ENCODE measurements at places on chromosomes 16 and 17.

DNA sequence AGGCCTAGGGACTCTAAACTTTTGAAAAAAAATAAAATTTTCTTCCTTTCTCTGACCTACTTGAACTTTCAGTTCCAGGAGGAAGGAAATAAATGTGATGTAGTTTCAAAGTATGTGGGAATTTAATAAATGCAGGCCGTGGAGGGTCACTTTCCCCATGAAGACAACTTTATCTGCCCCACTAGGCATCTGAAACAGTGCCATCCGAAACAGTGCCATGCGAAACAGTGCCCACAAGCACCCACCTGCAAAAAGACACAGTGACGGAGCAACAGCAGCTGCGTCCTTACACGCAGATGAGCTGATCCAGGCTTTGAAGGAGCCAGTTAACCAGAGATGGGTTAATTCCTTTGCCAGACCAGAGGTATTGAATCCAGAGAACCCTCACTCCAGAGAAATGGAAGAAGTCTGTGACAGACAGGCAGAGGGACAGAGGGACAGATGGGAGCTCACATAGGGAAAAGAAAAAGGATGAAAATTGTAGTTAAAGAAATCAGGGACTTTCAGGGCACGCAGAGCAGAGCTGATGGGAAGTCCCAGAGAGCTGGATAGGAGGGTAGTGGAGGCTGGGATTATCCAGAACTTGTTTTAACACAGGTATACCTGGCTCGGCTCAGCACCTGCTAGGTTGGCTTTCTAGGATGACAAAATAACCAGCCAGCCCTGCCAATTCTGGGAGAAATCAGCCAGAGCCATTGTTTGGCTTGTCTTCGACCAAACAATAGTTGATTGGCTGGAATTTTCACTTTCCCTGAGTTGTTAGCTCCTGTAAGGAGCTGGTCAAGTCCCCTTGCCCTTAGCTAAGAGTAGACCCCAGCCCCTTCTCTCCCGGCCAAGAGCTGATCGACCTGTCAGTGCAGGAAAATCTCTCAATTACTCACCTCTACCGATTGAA lies 17.1 kb upstream of the HOXB13 start:
- DNase-seq = no peak

GRCh38 chr16:67241008-67241900 lies 6.0 kb downstream of the FHOD1 start:
- no peak for DNase-seq

DNA sequence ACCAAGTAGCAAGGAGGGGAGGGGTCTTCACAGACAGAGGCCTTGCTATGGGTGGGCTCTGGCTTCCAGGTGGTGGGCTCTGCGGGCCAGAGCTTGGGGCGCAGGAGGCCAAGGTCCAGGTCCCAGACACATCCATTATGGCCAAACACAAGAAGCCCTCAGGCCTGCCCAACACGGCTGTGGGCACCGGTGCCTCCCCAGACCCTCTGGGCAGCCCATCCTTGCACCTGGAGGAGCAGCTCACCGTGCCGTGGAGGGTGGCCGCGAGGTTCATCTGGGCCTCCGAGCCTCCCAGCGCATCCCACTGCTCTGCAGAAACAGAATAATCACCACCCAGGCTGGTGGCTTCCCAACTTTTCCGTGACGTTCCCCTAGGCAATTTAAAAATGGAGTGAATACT lies 55.9 kb downstream of the TBC1D16 start:
- no peak for DNase-seq

- DNase-seq = no peak
These were observed 4.8 kb downstream of the NARF start for GRCh38 chr17:82463391-82463790.

DNA sequence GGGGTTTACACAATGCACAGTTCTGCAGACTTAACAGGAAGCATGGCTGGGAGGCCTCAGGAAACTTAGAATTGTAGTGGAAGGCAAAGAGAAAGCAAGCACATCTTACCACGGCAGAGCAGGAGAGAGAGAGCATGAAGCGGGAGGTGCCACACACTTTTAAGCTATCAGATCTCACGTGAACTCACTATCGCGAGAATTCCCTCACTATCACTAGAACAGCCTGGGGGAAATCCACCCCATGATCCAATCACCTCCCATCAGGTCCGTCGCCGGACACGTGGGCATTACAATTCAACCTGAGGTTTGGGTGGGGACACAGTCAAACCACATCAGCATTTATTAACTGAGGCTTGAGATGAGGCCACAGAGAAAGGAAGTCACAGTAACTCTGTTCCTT lies 326.7 kb downstream of the C16orf95 start:
- no peak for DNase-seq

DNA sequence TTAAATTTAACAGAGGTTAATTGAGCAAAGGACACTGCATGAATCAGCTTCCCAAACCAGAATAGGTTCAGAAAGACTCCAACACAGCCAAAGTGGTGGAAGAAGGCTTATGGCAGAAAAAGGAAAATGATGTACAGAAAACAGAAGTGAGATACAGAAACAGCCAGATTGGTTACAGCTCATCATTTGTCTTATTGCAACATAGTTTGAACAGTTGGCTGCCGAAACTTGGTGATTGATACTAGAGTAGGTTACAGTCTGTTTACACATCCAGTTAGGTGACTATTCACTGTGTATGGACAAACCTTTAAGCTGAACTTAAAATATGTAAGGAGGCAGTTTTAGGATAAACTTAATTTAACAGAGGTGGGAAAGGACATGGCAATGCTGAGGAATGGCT lies 18.3 kb downstream of the TMEM100 start:
- DNase-seq = no peak

- no peak for DNase-seq
These were observed 262.3 kb downstream of the SOX9 start for GRCh38 chr17:72382971-72383722.

GRCh38 chr17:68657576-68657975 lies 56.4 kb upstream of the FAM20A start:
- no peak for DNase-seq

DNA sequence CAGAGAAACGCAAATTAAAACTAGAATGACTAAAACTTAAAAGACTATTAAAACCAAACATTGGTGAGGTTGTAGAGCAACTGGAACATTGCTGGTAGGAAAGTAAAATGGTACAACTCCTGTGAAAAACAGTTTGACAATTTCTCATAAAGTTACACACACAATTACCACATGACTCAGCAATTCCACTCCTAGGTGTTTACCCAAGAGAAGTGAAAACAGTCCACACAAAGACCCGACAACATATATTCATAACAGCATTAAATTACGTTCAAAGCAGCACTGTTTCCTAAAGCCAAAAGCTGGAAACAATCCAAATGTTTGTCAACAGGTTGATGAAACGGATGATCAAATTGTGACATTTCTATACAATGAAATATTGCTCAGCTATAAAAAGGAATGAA lies 26.5 kb upstream of the ALOX12 start:
- no peak for DNase-seq

GRCh38 chr17:11628374-11628773 lies 30.1 kb downstream of the DNAH9 start:
- no peak for DNase-seq

- no peak for DNase-seq
These were observed 29.7 kb downstream of the MGRN1 start for GRCh38 chr16:4654011-4654963.
